Glutamatergic neuron (in vitro differentiated cells): ENCODE measurements at places on chromosomes 5 and 9. TPM values are rescaled to one million over a fixed set of nuclear protein-coding genes. Genes with fewer than 3 reads are reported as not detected.

The FYB1 gene
- not detected for total RNA-seq

DNA sequence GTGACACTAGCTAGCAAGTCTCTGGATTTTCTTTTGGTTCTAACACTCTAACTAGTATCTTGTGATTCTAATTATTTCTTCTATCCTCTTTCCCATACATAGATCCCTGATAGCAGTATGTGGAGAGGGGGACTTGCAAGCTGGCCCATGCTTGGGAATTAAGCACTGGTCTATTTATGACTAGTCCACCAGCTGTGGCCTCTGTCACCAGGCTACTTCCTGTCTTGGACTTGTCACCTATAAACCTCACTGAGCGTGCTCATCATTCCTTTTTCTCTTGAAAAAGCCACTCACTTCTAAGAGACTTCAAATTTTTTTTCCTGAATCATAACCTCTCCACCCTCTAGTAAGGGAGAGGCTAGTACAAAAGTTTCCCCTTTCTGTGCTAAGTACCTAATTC is 32.3 kb upstream of the MAMDC2 start:
- no peak overlapping the region for H3K27ac ChIP-seq
- no peak overlapping the region for H3K4me3 ChIP-seq
- no peak for DNase-seq
- H3K36me3 ChIP-seq, result no peaks in the 10 kb centered on the region
- no peaks in the 10 kb centered on the region for H3K27me3 ChIP-seq

DNA sequence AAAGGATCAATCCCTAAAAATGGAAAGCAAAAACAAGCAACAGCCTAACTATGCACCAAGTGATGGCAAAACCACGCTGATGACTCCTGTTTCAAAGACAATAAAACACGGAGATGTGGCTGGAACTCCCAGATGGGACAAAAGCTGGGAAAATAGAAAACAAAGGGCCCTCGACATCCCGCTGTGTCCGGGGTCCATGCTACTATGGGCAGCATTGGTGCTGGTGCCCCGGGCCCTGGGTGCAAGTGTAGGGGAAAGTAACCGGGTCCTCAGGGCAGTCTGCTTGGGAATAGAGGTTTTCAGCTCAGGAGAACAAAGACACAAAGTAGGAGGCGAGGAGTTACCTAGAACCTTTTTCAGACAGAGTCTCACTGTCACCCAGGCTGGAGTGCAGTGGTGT is 46.1 kb downstream of the MRPL36 start:
- no peak for DNase-seq
- no peaks in the 10 kb centered on the region for H3K4me1 ChIP-seq
- no peak overlapping the region for H3K27ac ChIP-seq
- H3K36me3 ChIP-seq, result peaks cover 4% of the 10 kb centered on the region
- no peak overlapping the region for H3K4me3 ChIP-seq

The F12 gene
- 5.4 TPM for total RNA-seq

GRCh38 chr9:136754059-136754572 is 3.9 kb downstream of the LCN8 start:
- H3K27ac ChIP-seq, result no peak overlapping the region
- no peak overlapping the region for H3K4me3 ChIP-seq
- H3K27me3 ChIP-seq, result peaks cover 3% of the 10 kb centered on the region

The ZNF658 gene
- total RNA-seq, result 9.4 TPM

GRCh38 chr9:133273819-133274218 is 1.2 kb downstream of the ABO start:
- H3K27ac ChIP-seq, result no peak overlapping the region
- peaks cover 13% of the 10 kb centered on the region for H3K36me3 ChIP-seq
- peaks cover 13% of the 10 kb centered on the region for H3K27me3 ChIP-seq

The SV2C gene
- 17.8 TPM for total RNA-seq

DNA sequence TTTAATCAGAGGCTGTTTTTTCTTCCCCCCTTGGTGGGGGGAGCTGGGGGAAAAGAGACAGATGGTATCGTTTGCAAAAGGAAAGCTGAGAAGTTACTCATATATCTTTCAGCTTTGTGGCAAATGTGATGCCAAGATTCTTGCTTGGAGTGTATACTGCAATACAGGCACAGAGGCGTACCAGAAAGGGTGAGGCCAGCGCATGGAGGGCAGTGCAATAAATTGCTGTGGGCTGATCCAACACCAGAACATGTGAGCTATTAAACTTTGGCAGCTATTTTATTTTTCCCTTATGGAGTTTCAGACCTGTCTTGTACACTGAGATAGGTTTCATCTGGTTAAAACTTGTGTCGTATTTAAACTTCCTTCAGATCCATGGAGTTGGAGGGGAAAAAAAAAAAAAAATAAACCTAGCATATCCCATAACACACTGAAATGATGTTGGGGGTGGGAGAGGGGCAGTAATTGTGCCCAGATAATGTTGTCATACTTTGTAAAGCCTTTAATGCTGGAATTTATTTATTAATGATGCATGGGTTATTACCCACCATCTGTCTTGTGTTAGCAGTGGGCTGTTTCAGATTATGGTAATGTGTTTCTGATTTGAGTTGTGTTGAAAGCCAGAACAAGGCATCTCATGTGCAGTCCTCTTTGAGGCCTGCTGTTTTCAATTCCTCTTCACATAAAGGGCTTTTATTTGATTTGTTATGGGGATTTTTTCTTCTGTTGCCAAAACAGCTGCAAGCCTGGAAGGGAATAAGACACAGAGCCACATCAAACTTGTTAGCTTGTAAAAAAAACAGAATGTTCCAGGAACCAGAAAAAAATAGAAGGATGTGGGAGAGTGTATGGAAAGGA is 891.3 kb downstream of the TLE1 start:
- H3K36me3 ChIP-seq, result peaks cover 4% of the 10 kb centered on the region
- peaks cover 26% of the 10 kb centered on the region for H3K4me1 ChIP-seq
- no peaks in the 10 kb centered on the region for H3K27me3 ChIP-seq
- H3K27ac ChIP-seq, result peak overlapping the region; percentile 94
- no peak for DNase-seq
- H3K4me3 ChIP-seq, result peak overlapping the region; percentile 60

The ADAMTS12 gene
- total RNA-seq, result 0.54 TPM
